Lung (tissue), 17 donors: ENCODE measurements at places on chromosomes 3 and 15.
A peak's percentile ranks its signal among the peaks of the same experiment; 100 is the strongest.

- DNase-seq: peak; percentile 73
Observed at GRCh38 chr15:56491110-56491722, 26.3 kb upstream of the MNS1 start.

DNA sequence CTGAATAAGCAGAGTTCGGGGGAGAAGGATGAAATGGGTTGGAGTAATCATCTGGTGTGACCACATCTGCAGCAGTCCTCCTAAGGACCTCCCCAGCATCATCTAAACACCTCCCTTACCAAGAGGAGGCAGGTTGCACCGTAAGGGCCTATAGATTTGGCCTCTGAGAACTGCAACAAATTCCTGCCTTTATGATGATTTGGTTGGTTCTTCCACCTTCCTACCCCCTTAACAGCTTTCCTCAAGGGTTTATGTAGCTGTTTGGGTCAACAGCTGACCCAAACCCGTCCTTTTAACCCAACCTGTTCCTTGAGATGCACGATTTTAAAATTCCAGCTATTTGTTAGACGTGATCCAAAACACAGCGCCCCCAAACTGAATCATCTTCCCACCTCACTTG lies 58.2 kb downstream of the AAGAB start:
- DNase-seq: no peak

- no peak for DNase-seq
Observed at GRCh38 chr15:74867466-74868038, 5.6 kb downstream of the SCAMP2 start.

GRCh38 chr15:101113114-101114005 lies 138.5 kb downstream of the CHSY1 start:
- DNase-seq: no peak

GRCh38 chr3:139318431-139318816 lies 25.4 kb upstream of the MRPS22 start:
- DNase-seq: no peak

DNA sequence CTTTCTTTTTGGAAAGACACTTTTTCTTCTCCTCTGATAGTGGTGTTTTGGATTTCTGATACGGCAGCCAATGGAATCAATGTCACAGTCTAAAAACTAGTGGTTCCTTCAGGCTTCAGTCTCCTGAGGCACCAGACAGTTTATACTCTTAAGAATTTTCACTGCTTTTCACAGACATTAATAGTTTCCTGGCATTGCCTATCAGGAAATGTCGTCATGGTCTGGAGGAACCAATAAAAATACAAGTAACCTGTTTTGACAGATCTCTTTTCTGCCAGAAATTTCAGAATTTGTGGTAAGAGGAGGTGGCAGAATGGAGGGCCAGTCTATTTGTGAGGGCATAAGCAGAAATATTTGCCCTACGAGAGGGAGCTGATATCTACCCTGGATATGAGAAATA lies 44.8 kb downstream of the FILIP1L start:
- DNase-seq: no peak

DNA sequence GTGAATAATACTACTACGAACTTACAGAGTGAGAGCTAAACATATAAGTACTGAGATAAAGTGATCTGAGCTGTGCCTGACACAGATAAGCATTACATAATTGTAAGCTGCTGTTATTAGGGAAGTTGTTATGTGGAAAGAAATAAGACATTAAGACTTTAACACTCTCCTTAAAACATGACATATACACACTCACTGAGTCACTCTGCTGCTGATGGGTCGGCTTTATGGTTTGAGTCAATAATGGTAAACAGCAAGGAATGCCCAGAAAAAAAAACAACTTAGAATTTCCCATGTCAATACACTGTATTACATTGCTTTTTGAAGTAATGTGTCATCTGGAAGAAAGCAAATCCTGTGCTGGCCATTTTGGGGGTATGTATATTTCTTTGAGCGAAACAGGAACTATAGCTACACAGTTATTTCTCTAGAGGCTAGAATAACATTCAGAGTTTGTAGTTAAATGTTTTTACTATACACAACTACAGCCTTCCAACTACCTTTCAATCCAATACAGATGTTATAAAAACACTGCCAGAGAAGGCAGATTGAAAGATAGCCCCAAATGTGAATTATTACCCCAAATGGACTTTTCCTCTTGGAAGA lies 22.8 kb upstream of the SPRED1 start:
- DNase-seq: no peak

DNA sequence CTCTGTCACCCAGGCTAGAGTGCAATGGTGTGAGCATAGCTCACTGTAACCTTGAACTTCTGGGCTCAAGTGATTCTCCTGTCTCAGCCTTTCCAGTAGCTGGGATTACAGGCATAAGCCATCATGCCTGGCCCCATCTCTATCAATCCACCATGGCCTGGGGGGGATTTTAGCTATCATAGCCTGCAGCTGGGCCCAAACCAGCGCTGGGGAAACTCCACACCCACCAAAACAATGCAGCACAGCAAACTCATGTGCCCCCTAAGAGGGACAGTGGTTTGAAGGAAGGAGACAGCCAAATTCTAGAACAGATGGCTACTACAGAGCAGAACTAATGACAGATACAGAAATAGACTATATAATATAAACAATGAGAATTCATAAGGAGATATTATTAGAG lies 13.8 kb upstream of the NSMCE3 start:
- peak; percentile 46 for DNase-seq

DNA sequence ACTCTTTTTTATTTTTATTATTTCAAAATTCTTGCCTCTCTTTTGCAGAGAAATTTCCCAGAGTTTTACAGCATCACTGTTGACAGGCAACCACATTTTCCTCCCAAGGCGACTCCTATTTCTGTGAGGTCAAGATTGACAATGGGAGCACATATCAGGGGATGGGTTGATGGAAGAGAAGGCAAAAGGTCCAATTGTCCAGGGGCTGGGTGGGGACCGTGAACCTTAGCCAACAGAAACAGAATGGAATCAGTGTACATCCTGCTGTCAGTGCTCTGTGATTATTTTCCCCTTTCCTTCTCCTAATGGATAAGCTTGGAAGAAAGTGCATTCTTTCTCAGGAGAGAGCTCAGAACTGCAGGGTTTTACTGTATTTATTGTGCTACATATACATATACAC lies 42.4 kb downstream of the CNTN6 start:
- no peak for DNase-seq

DNA sequence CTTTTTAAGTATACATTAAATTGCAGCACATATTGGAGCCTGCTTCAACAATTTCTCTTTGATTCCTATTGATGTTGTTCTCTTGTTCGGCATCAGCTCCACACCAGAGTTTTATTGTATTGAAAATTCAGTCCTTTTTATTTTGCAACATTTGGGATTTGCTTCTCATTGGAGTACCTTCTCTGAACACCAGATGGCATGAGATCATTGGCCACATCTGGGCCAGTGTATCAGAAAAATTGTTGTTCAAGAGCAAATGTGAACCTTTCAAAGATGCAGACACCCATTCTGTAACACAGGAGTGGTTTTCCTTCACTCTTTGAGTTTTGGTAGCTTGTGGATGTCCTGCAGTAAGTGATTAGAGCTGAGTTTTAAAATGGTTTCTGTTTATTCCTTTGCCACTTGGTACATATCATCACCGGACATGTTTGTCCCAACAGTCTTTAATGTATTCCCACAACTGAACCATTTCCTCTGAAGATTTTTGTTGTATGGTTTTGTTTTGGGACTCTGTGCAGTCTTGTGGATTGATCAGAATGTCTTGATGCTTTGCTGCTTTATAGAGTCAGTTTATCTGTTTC lies 96.1 kb downstream of the MCTP2 start:
- DNase-seq: peak; percentile 38

GRCh38 chr3:114857299-114857701 lies 289.8 kb downstream of the ZBTB20 start:
- no peak for DNase-seq

- DNase-seq: no peak
Observed at GRCh38 chr3:172658344-172659245, 52.3 kb downstream of the NCEH1 start.

GRCh38 chr15:66765478-66766281 lies 63.6 kb downstream of the SMAD6 start:
- peak; percentile 83 for DNase-seq

DNA sequence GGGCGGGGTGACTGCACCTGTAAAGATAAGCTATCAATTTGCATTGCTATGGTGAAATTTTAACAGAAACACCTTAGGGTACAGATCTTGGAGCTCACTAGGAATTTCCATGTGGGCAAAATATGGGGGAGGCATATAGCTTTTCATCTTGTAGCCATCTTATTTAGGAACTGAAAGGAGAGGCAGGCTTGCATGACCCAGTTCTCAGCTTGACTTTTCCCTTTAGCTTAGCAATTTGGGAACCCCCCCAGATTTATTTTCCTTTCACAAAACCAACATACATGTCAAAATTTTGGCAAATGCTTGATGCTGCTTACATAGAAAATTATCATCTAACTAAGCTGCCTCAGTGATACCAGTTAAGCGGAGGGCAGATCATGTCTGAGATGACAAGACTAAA lies 55.0 kb upstream of the EIF1B start:
- no peak for DNase-seq

- no peak for DNase-seq
Observed at GRCh38 chr3:105527949-105528348, 161.2 kb downstream of the ALCAM start.

DNA sequence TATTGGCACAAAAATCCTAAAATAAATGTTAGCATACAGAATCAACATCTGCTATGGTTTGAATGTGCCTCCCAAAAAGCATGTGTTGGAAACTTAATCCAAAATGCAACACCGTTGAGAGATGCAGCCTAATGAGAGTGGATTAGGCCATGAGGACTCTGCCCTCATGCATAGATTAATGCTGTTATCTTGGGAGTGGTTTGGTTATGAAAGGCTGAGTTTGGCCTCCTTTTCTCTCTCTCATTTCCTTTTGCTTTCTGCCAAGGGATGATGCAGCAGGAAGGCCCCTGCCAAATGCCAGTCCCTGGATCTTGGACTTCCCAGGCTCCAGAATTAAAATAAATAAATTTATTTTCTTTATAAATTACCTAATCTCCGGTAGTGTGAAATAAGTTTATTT lies 49.4 kb downstream of the SYNM start:
- no peak for DNase-seq

DNA sequence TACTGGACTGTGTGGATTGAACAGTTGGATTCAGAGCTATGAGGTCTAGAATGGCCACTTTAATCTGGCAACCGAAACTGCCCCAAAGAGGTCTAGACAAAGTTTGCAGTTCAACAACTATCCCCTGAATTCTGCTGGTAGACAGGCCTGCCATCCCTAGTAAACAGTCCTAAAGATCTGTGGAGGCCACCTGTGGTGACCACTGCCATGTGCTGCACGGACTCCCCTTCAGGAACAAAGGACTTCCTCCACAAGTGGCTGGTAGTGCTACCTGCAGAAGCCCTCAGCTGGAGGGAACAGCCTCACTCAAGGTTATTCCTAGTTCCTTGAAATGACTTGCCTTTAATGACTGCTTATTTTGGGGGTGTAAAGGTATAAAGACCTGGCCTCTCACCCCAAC lies 6.1 kb downstream of the TNFAIP8L3 start:
- no peak for DNase-seq

DNA sequence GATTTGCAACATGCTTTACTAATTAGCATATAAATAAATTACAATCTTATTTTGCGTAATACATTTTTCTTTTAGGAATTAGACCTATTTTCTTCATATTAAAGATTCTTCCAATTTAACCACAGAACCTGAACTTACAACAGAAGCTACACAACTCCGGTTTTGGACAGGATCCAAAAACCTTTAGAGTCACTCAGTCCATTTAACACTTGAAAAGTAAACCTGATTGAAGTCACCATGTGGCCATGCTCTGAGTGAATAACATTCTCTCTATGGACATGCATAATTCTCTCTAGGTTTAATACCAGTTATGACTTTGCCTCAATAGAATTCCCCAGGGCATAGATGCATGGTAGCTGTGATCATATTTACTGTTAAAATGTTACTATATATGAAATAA lies 751.0 kb downstream of the VGLL3 start:
- DNase-seq: no peak

DNA sequence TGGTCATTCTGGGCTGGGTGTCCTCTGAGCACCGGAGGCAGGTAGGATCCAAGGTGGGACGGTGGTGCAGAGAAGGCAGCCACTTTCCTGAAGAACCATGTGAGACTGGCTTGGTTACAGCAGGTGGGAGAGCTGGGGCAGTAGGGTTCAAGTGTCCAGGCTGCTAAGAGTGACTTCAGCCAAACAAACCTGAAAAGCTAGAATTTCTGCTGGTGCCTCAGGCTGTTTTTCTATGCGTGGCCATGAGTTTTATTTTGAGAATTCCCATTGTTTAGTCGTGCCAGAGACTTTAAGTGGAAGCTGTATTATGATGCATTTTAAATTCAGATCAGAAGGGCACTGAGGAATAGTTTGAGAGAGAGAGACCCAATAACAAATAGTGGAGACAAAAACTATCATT lies 20.1 kb downstream of the USP13 start:
- DNase-seq: peak; percentile 48

DNA sequence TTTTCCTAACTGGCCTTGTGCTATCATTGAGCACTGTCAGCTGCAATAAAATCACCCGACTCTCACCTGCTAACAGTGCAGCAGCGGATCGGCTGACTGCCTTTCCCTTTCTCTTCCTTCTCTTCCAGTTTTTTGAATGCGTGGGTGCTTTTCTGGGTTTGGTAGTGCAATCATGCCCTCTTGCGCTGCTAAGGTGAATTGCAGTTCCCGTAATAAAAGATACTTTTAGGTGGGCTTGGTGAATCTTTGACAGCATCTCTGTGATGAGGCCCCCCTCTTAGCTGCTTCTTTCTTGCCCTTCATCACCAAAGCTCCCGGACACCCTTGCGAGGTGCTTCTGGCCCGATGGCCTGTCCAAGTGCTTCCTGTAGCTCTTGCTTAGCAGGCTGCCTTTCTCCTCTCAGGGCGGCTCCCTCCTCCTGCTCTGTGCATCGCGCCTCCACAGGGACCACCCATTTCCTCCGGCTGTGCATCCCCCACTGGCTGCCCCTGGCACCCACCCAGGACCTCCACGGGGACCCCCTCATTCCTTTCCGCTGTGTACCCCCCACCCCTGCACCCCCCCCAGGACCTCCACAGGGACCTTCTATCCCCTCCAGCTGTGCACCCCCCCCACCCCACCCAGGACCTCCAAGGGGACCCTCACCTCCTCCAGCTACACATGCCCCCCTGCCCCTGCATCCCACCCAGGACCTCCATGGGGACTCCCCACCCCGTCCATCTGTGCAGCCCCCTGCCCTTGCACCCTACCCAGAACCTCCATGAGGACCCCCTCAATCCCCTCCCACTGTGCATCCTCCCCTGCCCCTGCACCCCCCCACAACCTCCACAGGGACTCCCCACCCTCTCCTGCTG lies 50.8 kb upstream of the RPL32 start:
- peak; percentile 78 for DNase-seq

GRCh38 chr15:94203306-94203705 lies 28.1 kb upstream of the MCTP2 start:
- DNase-seq: no peak

DNA sequence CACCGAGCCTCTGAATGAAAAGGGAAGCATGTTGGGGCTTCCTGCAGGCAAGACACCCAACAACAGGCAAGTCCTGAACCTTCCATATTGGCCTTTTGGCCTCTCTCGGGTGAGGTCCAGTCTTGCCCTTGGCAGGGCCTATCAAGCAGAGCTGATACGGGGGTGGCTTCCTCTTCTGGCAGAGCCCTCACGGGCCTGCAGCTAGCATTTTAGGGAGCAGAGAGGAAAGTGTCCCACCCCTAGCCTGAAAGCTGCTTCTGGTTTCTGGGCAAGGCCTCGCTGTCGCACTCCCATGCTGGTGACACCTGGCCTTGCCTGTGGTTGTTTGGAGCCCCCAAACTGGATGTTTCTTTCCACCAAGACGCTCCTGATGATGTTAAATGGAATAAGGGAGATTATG lies 31.8 kb upstream of the CTSH start:
- no peak for DNase-seq
